Activated CD4-positive, CD25-positive, alpha-beta regulatory T cell treated with anti-CD3 and anti-CD28 coated beads, Interleukin-2, amount 50 U/mL, for 24 hours (primary cell): ENCODE measurements at places on chromosomes 7 and 10.

- no peak for ATAC-seq
Measured at GRCh38 chr10:73920089-73920488, 9.2 kb downstream of the PLAU start.

- no peak for ATAC-seq
Measured at GRCh38 chr10:91462423-91462822, 52.3 kb downstream of the HECTD2 start.

DNA sequence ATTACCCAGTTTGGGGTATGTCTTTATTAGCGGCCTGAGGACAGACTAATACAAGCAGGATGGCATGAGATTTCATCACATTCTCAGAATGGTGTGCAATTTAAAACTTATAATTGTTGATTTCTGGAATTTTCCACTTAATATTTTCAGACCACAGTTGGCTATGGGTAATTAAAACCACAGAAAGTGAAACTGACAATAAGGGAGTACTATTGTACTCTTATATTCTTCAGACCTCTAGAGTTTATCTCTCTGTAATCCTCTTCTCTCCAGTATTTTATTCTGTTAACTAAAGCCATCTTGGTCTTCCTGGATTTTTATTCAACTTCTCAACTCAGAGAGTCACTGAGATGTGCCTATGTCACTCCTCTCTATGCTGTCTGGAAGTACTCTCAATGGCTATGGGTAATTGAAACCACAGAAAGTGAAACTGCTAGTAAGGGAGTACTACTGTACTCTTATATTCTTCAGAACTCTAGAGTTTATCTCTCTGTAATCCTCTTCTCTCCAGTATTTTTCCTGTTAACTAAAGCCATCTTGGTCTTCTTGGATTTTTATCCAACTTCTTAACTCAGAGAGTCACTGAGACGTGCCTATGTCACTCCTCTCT is 118.3 kb downstream of the PPP1R17 start:
- ATAC-seq: no peak

DNA sequence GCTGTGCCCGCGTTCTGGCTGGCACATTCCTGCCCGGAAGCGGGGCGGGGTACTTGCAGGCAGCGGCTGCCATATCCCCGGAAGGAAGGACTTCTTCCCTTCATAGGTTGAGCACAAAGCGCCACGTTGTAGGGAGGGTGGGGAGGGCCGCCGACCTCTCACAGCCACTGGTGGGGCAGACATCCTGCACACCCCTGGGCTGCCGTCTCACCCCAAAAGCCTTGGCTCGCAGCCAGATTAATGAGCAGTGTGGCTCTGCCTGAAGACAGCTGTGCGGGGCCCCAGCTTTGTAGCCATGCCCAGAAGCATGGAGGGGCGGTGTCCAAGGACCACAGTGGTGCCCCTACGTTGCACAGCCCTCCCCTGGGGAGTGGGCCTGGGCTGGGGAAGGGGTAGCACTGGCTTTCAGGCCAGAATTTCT is 54.3 kb upstream of the DPYSL4 start:
- ATAC-seq: no peak

DNA sequence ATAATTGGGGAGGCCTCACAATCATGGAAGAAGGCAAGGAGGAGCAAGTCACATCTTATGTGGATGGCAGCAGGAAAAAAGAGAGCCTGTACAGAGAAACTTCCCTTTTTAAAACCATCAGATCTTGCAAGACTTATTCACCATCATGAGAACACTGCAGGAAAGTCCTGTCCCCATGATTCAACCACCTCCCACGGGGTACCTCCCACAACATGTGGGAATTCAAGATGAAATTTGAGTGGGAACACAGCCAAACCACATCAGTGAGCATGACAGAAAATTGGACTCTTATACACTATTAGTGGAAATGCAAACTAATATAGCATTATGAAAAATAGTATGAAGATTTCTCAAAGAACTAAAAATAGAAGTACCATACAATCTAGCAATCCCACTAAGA is 271.2 kb downstream of the MAGI2 start:
- ATAC-seq: no peak
